Hepatocyte (in vitro differentiated cells): ENCODE measurements at places on chromosomes 13 and 19. TPM values are rescaled to one million over a fixed set of nuclear protein-coding genes. Genes with fewer than 3 reads are reported as not detected.

SLC25A41 gene
- polyA plus RNA-seq: 0.50 TPM in 1 of 2 replicates, not detected in the other

C5AR1 gene
- 0.99 and 3.2 TPM in 2 replicates for polyA plus RNA-seq

SELENOV gene
- polyA plus RNA-seq: 0.98 and 2.2 TPM in 2 replicates

TGFBR3L gene
- polyA plus RNA-seq: 3.3 and 8.5 TPM in 2 replicates

TEX29 gene
- 1.8 and 4.2 TPM in 2 replicates for polyA plus RNA-seq
